Nucleus accumbens (tissue), 56 donors: ENCODE measurements at places on chromosomes 3 and 15.

DNA sequence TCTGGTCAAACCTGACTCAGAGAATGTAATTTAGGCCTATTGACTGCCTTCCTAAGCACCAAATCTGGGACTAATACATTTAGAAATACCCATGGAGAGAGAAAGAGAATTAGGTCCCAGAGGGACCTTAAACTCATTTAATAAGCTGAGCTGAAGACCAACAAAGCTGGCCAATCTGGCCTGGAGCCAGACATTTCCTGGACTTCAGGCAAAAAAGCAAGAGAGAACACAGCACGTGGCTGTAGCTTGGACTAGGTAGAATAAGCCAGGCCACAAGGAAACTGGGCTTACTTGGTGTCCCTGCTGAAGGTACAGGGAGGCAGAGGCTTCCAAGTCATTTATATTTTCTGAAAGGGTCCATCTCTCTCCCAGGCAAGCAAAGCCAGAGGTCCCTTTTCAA is 88.1 kb downstream of the RTP4 start:
- peak; percentile 23 for DNase-seq

- DNase-seq, result no peak
Observed at GRCh38 chr3:39637807-39638206, 170.3 kb downstream of the MOBP start.

- no peak for DNase-seq
Observed at GRCh38 chr15:93321881-93322282, 232.9 kb upstream of the RGMA start.

- DNase-seq, result no peak
Observed at GRCh38 chr15:22866079-22866478, 27.6 kb downstream of the NIPA2 start.

GRCh38 chr3:117922039-117922438 is 1112.6 kb downstream of the IGSF11 start:
- no peak for DNase-seq

DNA sequence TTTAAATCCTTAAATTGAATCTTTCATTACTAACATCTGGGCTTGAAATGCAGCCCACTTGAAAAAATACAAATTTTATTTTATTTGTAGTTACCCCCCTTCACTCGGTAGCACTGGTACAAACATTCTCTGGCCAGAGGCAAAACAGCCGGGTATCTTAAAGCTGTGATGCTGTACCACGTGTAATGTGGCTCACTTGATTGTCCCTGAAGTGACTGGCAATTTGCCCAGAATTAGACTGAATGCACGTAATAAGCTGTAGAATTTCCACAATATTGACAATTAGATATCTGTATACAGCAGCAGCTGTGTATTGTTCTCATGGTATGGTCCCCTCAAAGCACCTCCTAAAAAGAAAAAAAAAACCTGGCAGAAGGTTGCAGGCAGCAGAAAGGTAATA is 192.8 kb upstream of the TBC1D5 start:
- DNase-seq, result no peak

DNA sequence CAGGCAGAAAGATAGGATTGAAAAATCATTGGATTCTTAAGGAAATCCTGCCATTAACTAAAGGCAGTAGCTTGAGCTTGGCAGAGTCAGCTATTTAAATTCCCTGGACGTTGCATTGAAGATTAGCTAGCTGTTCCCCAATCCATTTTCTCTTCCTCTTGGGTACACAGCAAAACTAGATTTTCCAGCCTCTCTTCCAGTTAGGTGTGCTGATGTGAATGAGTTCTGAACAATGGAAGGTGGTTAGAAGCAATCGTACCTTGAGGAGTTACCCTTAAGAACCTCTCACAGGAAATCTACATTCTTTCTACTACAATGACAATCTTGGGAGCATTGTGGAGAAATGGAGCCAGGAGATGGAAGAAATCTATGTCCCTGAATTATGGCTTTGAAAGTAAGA is 383.2 kb upstream of the TBL1XR1 start:
- no peak for DNase-seq
